HFFc6 (cell line): ENCODE measurements at places on chromosomes 4 and X. TPM values are rescaled to one million over a fixed set of nuclear protein-coding genes. Genes with fewer than 3 reads are reported as not detected.

DNA sequence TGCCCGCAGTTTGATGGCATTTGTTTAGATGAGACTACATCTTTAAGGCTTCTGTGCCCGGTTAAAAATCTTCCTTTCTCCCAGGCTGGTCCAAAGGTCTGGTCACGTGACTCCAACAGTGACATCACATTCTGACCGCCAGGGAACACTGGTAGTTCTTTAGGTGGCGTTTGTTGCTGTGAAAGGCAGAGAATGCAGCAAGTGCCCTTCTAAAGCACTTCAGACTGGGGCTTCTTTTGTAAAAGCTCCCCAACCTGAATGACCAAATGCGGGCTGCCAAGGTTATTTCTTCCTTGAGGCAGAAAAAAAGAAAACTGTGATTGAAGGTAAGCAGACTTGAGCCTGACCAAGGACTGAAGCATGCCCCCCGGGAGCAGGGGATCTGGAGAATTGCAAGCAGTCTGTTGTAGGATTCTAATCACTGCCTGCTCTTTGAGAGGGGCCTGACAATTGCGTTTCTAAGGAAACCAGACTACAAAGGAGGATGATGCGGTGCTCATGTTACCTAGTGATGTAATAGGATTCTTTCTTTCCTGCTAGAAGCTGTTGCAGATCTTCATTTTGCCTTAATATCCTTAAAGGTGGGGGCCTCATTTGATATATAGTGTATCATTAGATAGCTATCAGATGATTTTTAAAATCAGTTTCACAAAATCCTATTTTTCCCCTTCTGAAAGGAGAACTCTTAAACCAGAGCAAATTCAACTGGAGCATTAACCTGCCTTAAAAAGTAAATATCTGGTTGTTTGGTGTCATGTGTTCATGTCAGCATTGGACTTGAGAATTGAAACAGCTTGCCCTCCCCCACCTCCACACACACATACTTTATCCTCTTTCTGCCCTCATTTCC lies 133.1 kb downstream of the AKAP4 start:
- H3K27me3 ChIP-seq, result no peaks in the 10 kb centered on the region
- H3K4me1 ChIP-seq, result no peaks in the 10 kb centered on the region
- H3K4me3 ChIP-seq, result no peak overlapping the region
- no peaks in the 10 kb centered on the region for H3K36me3 ChIP-seq
- DNase-seq, result no peak

DNA sequence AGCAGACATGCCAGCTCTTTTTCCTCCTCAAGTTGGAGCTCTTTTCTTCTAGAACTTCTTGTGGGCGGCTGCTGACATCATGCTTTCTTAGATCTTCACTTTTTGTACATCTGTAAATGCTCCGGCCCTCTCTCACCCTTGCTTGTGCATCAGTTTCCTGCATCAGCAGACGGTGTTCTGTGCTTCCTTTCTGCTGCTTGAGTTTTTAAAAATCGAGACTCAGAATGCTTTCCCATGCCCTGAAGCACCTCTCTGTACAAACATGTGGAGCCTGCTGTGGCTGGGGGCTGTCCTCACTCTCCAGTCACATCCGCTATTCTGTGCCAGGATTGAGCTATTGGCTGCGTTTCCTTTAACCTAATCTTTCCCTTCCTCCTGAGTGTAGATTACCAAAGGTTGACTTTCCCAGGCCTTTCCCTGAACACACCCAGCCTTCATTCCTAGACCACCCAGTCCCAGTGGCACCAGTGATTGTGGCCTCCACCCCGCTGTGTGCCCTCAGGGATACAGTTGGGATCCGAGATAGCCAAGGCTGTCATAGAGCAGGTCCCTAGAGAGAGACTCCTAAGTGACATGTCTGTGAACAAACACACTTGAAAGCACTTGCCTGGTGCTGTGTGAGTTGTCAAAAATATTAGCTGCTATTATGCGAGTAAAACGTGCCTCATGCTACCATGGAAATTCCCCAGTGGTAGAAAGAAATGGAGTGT lies 41.9 kb downstream of the TNIP2 start:
- peaks cover 34% of the 10 kb centered on the region for H3K36me3 ChIP-seq
- H3K4me3 ChIP-seq, result peak overlapping the region; percentile 18; the same call in 1 of the 2 replicates
- H3K27me3 ChIP-seq, result no peaks in the 10 kb centered on the region
- DNase-seq, result peak; percentile 40

GRCh38 chr4:4582653-4583052 lies 40.8 kb upstream of the STX18 start:
- peaks cover 46% of the 10 kb centered on the region for H3K4me1 ChIP-seq
- no peak overlapping the region for H3K4me3 ChIP-seq
- H3K27ac ChIP-seq, result no peak overlapping the region
- no peak for DNase-seq

- H3K4me3 ChIP-seq, result no peak overlapping the region
- H3K27me3 ChIP-seq, result no peaks in the 10 kb centered on the region; the same call in 1 of the 2 replicates
- no peak overlapping the region for H3K27ac ChIP-seq
- DNase-seq, result no peak
- peaks cover 33% of the 10 kb centered on the region for H3K36me3 ChIP-seq
Measured at GRCh38 chr4:38686682-38687081, 22.7 kb downstream of the KLF3 start.

DNA sequence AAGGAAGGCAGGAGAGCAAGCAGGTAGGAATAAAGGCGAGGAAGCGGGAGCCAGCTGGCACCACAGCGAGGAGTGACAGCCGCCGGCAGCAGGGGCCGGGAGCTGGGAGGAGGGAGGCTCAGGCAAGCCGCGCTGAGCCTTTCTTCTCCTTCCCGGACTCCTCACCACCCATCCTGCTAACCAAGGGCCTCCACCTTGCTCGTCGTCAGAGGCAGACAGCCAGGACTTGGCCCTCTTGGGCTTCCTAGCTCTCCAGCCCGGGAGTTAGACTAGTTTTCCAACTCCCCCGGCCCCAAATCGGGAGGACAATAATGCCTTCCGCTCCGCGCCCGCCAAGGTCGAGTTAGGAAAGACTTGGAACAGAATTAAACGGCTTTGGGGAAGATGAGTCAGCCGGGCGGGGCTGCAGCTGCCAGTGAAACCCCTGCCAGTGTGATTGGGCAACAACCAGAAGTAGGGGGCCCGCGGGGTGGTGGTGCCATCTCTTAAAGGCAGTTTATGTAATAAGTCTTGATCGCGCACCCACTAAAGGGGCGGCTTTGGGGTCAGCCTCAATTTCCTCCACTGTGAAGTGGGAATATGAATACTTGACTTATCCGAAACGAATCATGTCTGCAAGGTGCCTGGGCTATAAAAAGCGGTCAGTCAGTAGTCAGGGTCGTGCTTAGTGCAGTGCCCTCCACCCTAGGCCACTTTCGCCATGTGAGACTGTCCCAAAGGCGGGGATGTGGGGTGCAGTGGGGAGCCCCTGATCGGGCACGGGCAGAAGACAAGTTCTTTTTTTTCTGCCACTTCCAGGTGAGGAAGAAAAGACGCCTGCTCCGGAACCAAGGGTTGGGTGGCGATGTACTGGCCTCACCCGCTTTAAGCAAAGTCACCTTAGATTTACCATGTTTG lies 6.7 kb upstream of the HSD17B10 start:
- peaks cover 7% of the 10 kb centered on the region for H3K4me1 ChIP-seq
- H3K36me3 ChIP-seq, result no peaks in the 10 kb centered on the region
- H3K27me3 ChIP-seq, result no peaks in the 10 kb centered on the region; the same call in 1 of the 2 replicates
- peak overlapping the region; percentile 60 for H3K27ac ChIP-seq

GRCh38 chr4:31081366-31081765 lies 361.2 kb downstream of the PCDH7 start:
- H3K36me3 ChIP-seq, result no peaks in the 10 kb centered on the region
- H3K4me1 ChIP-seq, result no peaks in the 10 kb centered on the region
- DNase-seq, result no peak
- no peaks in the 10 kb centered on the region for H3K27me3 ChIP-seq

The ETDA gene
- total RNA-seq, result not detected in 3 replicates

The GALNT7 gene
- total RNA-seq, result 10.5 to 23.8 TPM (median 11.5 TPM) in 3 replicates

DNA sequence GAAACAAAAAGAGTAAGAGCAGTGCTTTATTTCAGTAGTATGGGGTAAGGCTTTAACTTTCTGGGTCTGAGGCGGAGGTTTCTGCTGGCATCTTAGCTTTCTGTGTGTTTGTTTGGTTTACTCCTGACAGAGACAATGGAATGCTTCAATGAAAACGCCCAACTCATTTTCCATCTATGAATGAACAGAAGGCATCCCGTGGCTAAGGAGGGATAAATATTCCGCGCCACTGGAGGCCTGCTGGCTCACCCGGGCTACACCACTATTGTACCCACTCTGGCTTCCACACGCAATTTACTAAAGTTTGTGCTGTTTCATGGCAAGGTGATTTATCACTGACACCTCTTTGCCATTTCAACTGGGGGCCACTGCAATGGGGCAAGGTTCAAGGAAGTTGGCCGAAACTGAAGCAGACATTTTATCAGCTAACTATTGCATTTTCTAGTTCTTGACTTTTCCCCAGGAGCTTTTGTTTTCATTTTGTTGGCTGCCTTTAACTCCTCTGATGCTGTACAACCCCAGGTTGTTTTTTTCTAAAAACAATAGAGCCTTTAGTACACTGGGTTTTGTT lies 32.8 kb upstream of the PPARGC1A start:
- no peaks in the 10 kb centered on the region for H3K4me1 ChIP-seq
- H3K4me3 ChIP-seq, result no peak overlapping the region
- H3K27me3 ChIP-seq, result no peaks in the 10 kb centered on the region
- no peaks in the 10 kb centered on the region for H3K36me3 ChIP-seq
- no peak overlapping the region for H3K27ac ChIP-seq

The BEND2 gene
- not detected in 3 replicates for total RNA-seq

The PNMA5 gene
- not detected in 3 replicates for total RNA-seq

The TRIM60 gene
- total RNA-seq, result not detected in 3 replicates

The VSIG4 gene
- not detected in 3 replicates for total RNA-seq

GRCh38 chrX:70446380-70447350 lies 2.0 kb downstream of the DLG3 start:
- no peaks in the 10 kb centered on the region for H3K36me3 ChIP-seq
- H3K27ac ChIP-seq, result no peak overlapping the region
- H3K4me1 ChIP-seq, result no peaks in the 10 kb centered on the region
- no peak for DNase-seq
- peaks cover 11% of the 10 kb centered on the region for H3K27me3 ChIP-seq
- no peak overlapping the region for H3K4me3 ChIP-seq

DNA sequence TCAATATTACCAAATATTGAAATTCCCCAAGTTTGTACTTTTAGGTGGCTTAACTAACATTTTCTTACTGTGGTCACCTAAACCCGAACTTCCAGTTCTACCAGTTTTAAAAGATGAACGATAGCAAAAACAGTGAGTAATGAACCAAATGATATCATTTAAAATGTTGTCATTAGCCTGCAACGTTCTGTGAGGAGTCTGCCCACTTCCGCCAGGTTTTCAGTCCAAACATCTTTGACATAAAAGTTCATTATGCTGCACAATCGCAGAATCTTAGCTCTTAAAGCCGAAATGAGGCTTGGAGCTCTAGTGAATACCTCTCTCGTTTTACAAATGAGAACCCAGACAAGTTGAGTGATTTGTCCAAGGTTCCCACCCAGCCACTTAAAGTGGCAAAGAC lies 762 bp downstream of the PIGA start:
- peak overlapping the region; percentile 92 for H3K27ac ChIP-seq
- no peaks in the 10 kb centered on the region for H3K36me3 ChIP-seq
- peak overlapping the region; percentile 92 for H3K4me3 ChIP-seq
- H3K27me3 ChIP-seq, result peaks cover 1% of the 10 kb centered on the region; the same call in 1 of the 2 replicates
- peak; percentile 17 for DNase-seq

DNA sequence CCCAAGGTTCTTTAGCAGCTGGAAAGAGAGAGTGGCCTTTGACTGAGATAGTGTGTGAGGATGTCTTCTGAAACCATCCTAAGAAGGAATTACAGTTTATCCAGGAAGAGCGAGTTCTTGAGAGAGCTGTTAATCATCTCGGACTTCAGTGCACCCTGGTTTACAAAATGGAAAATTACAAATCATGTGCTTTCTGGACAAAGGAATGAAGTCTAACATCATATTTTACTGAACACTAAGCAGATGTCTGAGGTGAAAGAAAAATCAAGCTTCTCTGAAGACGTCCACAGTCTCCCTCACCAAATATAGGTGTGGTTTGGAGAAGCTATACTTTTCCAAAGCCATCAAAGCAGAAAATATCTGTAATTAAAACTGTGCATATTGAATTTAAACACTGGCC lies 30.8 kb upstream of the CYP2U1 start:
- H3K27me3 ChIP-seq, result no peaks in the 10 kb centered on the region
- DNase-seq, result no peak
- H3K4me1 ChIP-seq, result peaks cover 36% of the 10 kb centered on the region
- H3K27ac ChIP-seq, result no peak overlapping the region

The SH3RF1 gene
- 54.5 and 62.3 TPM in 2 replicates for total RNA-seq

DNA sequence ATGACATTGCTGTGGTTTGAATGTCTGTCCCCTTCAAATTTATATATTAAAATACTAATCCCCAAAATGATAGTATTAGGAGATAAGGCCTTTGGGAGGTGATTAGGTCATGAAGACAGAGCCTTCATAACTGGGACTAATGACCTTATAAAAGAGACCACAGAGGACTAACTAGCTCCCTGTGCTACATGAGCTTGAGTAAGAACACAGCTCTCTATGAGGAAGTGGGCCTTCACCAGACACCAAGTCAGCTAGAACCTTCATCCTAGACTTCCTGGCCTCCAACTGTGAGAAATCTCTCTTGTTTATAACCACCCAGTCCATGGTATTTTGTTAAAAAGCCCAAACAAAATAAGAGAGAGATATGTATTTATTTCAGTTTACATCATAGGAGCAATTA lies 242.2 kb upstream of the CTSO start:
- H3K4me1 ChIP-seq, result peaks cover 7% of the 10 kb centered on the region; the same call in 1 of the 2 replicates
- H3K27ac ChIP-seq, result no peak overlapping the region
- H3K36me3 ChIP-seq, result no peaks in the 10 kb centered on the region
- no peak overlapping the region for H3K4me3 ChIP-seq

- no peak for DNase-seq
- peaks cover 36% of the 10 kb centered on the region for H3K36me3 ChIP-seq
- no peak overlapping the region; the same call in 1 of the 2 replicates for H3K27ac ChIP-seq
- no peak overlapping the region for H3K4me3 ChIP-seq
- no peaks in the 10 kb centered on the region for H3K27me3 ChIP-seq
- peaks cover 78% of the 10 kb centered on the region for H3K4me1 ChIP-seq
Measured at GRCh38 chr4:113962016-113962347, 17.5 kb downstream of the ARSJ start.

GRCh38 chr4:98996056-98996764 lies 689 bp downstream of the METAP1 start:
- H3K36me3 ChIP-seq, result peaks cover 11% of the 10 kb centered on the region
- peaks cover 43% of the 10 kb centered on the region for H3K4me1 ChIP-seq
- peak overlapping the region; percentile 95 for H3K4me3 ChIP-seq
- H3K27ac ChIP-seq, result peak overlapping the region; percentile 69

- no peak for DNase-seq
- H3K27me3 ChIP-seq, result no peaks in the 10 kb centered on the region
- H3K4me3 ChIP-seq, result no peak overlapping the region
- H3K27ac ChIP-seq, result no peak overlapping the region
Measured at GRCh38 chrX:96989830-96990571, 106.3 kb downstream of the RPA4 start.

The SUV39H1 gene
- total RNA-seq, result 7.7 to 12.0 TPM (median 11.8 TPM) in 3 replicates

GRCh38 chrX:100864657-100865391 lies 9.3 kb downstream of the NOX1 start:
- DNase-seq, result peak; percentile 8
- H3K4me3 ChIP-seq, result no peak overlapping the region
- no peaks in the 10 kb centered on the region for H3K36me3 ChIP-seq

The MAGEA12 gene
- total RNA-seq, result 0.18 TPM in 1 of 3 replicates, not detected in the others

GRCh38 chrX:30935985-30936384 lies 46.9 kb upstream of the TAB3 start:
- no peaks in the 10 kb centered on the region for H3K36me3 ChIP-seq
- H3K27me3 ChIP-seq, result peaks cover 6% of the 10 kb centered on the region
- H3K4me1 ChIP-seq, result no peaks in the 10 kb centered on the region
- H3K4me3 ChIP-seq, result no peak overlapping the region
- H3K27ac ChIP-seq, result no peak overlapping the region

GRCh38 chr4:90226734-90227133 lies 99.5 kb downstream of the CCSER1 start:
- H3K36me3 ChIP-seq, result no peaks in the 10 kb centered on the region
- DNase-seq, result no peak
- H3K4me1 ChIP-seq, result no peaks in the 10 kb centered on the region
- H3K27me3 ChIP-seq, result no peaks in the 10 kb centered on the region

The MAGEA9B gene
- not detected in 3 replicates for total RNA-seq
